ENCODE measurements at places on chromosomes 2 and 18.

DNA sequence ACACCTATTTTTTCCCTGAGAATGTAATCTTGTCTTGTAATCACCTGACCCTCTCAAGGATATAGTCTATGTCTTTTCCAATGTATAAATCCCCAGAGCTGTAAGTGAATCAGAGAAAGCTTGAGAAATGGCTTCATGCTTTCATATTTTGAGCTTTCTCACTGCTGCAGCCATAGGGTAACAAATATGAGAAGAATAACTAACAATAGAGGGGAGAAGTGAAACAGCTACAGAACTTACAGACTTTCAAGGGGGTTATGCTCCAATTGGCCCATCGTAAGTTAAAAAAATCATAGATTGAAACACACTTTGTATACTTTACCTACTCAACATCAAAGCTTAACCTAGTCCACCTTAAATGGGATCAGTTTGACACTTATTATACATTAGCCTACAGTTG lies 111.0 kb downstream of the CNTNAP5 start:
- DNase-seq = no peak

DNA sequence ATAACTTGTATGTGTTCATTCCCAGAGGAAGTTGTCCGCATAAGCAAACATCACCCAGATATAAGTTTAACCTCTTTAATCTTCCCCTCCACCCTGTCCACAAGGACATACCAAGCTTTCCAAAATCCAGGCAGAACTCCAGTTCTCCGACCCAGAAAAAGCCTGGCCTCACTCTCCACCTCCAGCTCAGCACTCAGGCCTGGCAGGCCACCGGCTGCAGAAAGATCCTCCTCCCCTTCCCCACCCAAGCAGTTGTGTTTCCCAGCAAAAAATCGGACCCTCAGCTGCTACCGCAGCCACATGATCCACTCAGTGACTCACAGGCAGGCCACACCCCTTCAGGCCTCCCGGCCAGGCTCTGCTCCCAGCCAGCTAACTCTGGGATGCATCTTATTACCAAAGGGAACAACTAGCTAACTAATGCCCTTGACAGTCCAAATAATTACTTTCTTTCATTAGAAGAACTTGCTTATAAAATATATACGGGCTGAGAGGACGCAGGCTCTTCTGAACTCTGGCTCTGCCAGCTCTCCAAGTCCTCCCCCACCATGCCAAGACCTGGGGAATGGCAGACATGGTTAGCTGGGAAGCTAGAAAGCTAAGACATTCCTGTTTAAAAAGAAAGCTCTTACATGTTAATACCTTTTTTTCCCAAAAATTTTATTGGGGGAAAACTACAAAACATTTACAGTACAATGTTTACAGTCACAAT lies 4.5 kb downstream of the ZFP36L2 start:
- DNase-seq = peak; percentile 49

GRCh38 chr2:237431372-237431771 lies 17.4 kb upstream of the COL6A3 start:
- DNase-seq = no peak

DNA sequence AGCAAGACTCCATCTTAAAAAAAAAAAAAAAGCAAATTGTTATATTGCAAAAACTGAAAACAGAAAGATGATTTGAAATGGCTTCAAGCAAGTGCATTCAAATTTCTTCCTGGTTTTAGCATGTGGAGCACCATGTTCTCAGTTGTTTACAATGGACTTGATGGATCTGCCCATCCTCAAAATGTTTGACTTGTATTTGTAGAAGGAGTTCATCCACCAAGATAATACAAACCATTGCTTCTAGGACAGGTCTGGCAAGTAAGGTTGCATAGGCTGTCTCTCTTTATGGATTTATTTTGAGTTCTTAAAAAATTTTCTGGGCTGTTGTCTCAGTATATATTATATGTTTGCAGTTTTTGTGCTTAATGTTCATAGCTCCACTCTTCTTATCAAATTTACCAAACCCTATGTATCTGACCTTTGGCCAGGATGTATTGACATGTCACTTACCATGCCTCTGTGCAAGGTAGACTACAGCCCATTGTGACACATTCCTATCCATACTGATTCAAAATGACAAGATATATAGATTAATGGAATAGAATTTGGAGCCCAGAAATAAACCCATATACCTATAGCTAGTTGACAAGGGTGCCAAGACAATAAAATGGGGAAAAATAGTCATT lies 21.7 kb upstream of the ZCCHC2 start:
- no peak for DNase-seq

DNA sequence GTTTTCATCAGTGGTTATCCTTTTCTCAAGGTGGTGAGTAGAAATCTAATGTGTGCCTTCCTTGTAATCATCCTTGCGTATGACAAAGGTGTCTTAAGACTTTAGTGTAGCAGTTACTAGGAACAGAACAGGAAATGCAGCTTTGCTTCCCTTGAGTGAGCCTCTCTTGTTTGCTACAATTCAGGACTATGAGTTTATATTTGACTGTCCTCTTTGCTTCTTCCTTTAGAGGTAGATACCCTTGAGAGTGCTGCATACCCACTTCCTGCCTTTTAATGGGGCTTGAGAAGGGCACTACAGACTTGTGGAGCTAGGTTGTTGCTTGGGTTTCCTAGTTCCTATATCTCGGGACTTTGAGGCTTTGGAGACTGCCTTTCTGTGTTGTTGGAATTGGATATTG lies 3.8 kb downstream of the KCNJ13 start:
- DNase-seq = no peak

GRCh38 chr2:232204457-232204931 lies 174.1 kb upstream of the ALPP start:
- DNase-seq = no peak

All from activated CD4-positive, CD25-positive, alpha-beta regulatory T cell treated with anti-CD3 and anti-CD28 coated beads, Interleukin-2, amount 50 U/mL, for 72 hours (primary cell).